Suppressor macrophage treated with lipopolysaccharide for 4 hours (primary cell): ENCODE measurements at places on chromosomes 12 and 14.

GRCh38 chr12:87157791-87158190 lies 871.4 kb downstream of the C12orf50 start:
- no peak for DNase-seq

DNA sequence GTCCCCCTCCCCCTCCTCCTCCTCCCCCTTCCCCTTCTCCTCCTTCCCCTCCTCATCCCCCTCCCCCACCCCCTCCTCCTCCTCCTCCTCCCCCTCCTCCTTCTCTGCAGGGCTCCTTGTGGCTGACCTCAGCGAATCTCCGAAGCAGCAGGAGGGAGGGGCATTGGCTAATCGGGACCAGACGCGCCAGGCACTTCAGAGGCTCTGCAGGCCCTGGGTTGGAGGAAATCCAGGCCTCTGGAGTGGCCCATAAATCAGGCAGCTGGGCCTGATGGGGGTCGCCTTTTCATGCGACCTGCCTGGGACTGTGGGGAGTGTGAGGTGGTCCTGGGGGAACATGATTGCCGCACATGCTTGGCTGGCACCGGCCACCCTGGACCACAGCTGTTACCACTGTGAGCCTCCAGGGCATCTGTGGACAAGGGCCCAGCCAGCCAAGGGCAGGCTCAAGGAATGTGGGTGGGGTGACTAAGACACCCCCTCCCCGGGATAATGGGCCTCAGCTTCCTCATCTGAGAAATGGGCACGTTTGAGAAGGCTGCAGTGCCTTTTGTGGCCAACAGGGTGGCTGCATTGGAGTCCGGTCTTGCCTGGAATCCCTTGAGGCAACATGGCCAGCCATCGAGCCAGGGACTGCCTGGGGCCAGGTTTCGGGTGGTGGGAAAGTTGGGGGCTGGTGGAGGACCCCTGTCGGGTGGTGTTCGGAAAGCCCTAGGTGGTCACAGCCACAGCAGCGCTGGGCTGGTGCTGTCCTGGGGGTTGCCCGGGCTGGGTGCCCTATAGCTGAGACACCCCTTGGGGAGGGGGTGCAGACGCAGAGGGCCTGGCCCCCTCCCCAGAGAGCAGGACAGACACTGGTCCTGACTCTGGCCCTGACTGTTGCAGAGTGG lies 12.0 kb downstream of the KIF26A start:
- no peak for DNase-seq

- DNase-seq: peak; percentile 19
Observed at GRCh38 chr12:111283966-111284365, 84.9 kb downstream of the PHETA1 start.

DNA sequence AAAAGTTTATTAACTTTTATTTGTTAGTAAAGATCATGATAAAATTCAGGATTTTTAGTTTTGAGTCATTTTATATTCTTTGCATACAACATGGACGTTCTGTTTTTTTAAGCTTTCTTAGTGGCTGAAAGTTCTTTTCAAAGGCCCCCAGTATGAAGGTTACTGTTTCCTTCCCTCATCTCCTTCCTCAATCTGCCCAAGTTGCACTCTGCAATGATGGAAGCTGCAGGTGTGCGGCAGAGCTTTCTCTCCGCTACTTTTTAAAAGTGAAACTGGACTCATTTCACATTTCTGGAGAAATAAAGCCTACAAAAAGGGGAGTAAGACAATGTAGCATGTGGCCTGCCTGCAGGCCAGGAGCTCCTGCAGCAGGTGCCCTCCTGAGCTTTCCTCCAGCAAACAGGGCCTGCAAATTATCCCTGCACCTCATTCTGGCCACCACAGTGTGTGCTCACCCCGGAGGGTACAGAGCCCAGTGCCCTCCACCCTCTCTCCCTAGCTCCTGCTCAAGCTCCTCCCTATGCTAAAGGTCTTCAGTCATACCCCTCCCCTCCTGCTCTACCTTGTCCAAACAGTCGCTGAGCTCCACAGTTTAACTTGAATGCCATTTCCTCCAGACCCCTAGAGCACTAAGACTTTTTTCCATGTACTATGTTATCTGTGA lies 78.9 kb downstream of the SETD3 start:
- DNase-seq: no peak

GRCh38 chr14:75448209-75448608 lies 20.4 kb downstream of the JDP2 start:
- DNase-seq: no peak

GRCh38 chr12:120865098-120865497 lies 39.1 kb downstream of the SPPL3 start:
- DNase-seq: no peak

DNA sequence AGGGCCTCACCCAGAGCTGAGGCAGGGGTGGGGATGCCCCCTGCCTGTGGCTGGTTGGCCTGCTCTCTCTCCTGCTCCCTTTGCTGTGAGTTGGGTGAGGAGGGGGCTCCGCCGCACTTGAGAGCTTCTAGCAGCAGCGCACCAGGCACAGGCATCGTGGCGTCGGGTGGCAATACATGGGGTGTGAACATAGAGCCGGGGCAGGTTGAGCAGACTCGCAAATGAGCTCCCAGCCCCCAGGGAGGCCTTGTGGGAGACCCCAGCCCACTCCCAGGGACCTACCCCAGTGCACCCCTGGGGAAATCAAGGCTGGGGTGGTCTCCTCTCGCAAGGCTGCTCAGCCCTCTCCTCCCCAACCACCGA lies 54.5 kb downstream of the KIF26A start:
- no peak for DNase-seq

- no peak for DNase-seq
Observed at GRCh38 chr12:100610666-100611430, 37.4 kb downstream of the GAS2L3 start.

DNA sequence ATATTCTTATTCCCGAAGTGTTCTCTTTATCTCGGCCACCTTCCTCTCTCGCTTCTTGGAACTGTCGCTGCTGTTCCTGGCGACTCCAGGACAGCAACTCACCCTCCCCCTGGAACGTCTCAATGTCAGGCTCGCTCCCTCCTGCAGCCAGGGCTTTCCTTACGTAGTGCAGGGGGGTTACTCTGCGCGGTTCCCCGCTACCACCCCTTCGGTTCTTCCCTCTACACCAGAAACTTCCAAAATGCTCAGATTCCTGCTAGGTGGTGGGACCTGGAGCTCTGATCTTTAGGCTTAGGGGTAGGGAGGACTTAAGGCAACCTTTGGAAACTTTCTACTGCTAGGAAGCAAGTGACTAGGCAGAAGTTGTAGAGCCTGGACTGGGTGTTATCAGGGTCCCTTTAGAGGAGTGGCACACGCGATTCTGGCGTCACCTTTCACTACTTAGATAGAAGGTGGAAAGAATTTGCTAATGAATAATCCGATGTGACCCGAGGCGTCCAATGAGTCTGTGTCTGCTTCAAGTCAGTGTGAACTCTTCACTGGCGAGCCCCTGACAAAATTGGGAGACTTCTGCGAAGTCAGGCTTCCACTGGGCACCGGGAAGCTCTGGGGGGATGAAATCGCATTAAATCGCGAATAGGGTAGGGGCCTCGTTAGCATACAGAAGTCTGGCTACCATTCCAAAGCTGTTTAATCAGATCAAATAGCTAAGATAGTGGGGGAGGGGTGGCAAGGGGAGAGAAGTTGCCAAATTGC lies 900 bp upstream of the DPF3 start:
- DNase-seq: no peak

GRCh38 chr14:79516009-79516408 lies 695.3 kb downstream of the DIO2 start:
- DNase-seq: no peak

DNA sequence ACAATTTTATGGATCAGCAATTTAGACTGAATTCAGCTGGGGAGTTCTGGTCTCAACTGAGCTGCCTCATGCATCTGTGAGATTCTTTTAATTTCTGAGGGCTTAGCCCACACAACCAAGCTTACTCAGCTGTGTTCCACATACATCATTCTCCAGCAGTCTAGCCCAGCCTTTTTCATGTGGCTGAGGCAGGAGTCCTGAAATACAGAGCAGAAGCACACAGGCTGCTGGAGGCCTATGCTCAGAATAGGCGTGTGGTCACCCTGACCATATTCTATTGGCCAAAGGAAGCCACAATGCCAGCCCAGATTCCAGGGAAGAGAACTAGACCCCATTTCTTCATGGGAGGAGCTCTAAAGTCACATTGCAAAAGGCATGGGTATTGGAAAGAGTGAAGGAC lies 72.3 kb upstream of the DHRS4 start:
- DNase-seq: no peak

- DNase-seq: no peak
Observed at GRCh38 chr12:122411537-122411936, 10.9 kb downstream of the CLIP1 start.

- no peak for DNase-seq
Observed at GRCh38 chr14:29724991-29725390, 202.7 kb downstream of the PRKD1 start.

GRCh38 chr14:99318091-99318958 lies 46.3 kb upstream of the BCL11B start:
- DNase-seq: no peak

DNA sequence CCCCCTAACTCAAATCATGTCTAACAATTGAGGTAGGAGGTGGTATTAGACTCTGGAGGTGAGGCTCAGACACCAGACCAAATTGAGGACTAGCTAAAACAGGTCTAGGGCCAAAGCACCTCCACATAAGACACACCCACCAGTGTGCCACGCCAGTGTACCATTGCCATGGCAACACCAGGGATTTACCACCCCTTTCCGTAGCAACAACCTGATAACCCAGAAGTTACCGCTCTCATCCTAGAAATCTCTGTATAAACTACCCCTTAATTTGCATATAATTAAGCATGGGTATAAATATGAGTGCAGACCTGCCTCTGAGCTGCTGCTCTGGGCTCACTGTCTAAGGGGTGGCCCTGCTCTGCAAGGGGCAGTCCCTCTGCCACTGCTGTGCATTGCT lies 57.4 kb upstream of the PPP2R5C start:
- no peak for DNase-seq

DNA sequence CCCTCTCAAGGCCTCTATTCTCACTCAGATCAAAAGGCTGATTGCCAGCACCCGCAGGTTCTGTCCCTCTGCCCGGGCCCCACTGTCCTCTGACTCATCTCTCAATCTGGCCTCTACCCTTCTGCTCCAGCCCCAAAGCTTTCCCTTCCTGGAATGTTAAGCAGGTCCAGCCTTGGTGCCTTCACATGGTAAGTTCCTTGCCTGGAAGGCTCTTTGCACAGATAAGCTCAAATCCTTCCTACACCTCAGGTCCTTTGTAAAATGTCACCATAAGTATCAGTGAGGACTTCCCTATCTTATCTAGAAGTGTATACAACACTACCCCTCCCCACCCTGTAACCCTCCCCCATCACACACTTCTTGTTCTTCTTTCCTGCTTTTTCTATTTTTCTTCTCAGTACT lies 22.2 kb downstream of the LPCAT3 start:
- DNase-seq: no peak

DNA sequence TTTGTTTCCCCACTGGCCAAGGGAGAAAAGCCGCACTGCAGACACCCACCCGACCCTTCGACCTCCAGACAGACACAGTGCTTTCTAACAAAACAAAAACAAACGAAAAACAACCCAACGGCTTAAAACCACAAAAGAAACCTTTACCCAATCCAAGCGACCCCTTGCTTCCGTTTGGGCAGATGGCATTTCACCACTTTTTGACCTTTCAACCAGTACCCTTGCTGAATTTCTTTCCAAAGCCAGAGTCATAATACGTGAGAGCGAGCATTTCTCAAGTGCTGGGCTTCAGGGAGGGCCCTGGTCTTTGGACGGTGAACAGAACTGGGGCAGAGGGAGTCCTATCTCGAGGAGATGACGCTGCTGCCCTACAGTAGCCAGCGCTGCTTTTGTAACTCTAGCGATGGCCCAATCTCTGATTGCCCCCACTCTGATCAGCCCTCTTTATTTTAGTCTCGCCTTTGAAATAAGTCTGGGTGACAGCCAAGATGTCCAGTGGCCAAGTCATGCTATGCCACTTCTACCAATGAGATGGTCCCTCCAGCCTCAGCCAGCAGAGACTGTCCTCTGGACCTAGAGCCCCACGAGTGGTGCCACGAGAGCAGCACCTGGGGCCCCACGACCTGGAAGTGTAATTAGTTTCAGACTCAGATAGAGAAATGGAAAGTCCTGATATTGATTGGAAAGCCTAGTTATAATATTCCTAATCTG lies 21.9 kb upstream of the ADIPOR2 start:
- peak; percentile 89 for DNase-seq

DNA sequence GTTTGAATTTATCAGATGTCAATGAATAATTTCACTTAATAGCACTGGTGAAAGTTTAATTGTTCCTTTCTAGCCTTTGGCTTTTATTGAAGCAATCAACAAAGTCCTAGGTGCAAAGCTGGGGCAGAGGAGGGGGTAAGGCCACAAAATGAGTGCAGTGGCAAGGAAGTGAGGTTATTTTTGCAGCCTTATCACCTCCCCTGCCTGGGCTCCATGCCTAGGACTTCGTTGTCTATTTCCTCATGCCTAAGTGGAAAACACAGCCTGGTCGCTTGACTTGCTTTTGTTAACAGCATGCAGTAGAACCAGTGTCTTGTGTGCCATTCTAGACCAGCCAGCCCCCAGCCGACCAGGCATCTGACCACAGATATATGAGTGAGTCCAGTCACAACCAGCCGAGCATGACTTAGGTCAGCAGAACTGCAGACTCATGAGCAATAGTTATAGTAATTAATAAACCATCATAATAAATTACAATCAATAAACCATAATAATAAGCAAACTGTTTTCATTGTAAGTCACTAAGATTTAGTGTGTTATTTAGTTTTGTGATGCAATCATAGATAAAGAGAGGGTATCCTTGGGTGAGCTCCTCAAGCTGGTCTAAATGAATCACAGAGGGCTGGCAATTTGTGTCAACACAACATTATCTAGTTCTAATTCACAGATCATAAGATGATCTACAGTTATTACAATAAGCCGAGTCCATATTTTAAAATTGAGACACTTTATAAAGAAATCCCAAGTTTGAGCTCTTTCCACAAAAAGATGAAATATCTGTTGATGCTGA lies 156.8 kb downstream of the GLT1D1 start:
- DNase-seq: no peak

DNA sequence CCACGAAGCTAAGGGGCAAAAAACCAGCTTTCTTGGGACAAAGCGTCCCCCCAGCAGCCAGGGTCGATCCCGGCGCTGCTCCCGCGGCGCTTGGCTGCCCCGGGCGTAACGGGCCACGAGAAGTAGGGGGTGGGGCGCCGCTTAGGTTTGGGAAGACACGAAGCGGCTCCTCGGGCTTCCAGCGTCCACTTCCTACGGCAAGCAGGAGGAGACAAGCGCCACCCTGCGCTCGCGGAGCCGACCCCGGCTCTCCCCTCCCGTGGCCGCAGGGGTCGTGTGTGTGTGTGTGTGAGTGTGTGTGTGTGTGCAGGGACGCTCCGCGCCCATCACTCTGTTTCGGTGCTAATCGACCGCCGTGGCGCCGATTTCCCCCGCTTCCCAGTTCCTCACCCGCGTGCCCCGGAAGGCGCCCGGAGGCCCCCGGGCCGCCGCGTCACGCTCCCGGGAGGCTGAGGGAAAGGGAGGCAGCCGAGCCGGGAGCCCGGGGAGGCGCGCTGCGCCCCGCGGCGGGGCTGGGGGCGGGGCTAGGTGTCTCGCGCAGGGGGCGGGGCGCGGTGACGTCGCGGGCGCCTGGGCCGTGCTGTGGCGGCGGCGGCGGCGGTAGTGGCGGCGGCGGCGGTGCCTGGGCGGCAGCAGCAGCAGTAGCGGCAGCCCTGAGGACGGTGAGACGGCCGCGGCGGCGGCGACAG lies at the start of gene ERC1:
TSS of gene ERC1 (plus strand) at position 563 of the 689 bp plus-strand sequence. CDS start 36,681 bp downstream, outside the sequence.
- DNase-seq: peak; percentile 92

- DNase-seq: peak; percentile 85
Observed at GRCh38 chr14:104137297-104138097, 890 bp upstream of the KIF26A start.
